ENCODE measurements at places on chromosomes 12 and 14.

DNA sequence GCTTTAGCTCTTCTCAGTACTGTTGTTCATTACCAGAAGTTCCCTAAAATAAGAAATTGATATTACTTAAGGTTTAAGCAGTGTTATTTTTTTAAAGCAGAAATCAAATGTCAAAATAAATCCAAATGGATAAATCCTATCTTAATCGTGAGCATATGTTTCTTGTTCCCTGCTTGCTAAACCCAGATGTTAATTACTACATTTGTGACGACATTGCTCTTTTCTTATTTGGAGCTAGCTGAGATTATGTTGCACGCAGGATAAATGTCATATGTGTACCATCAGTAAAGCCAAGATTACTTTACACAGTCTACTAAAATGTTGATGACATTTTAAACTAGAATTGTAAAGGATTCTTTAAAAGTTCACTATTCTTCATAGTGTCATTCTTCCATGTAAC, 157.5 kb downstream of the PLCZ1 start:
- no peak for DNase-seq

GRCh38 chr12:130904064-130904463, 32.2 kb downstream of the RAN start:
- DNase-seq = no peak

DNA sequence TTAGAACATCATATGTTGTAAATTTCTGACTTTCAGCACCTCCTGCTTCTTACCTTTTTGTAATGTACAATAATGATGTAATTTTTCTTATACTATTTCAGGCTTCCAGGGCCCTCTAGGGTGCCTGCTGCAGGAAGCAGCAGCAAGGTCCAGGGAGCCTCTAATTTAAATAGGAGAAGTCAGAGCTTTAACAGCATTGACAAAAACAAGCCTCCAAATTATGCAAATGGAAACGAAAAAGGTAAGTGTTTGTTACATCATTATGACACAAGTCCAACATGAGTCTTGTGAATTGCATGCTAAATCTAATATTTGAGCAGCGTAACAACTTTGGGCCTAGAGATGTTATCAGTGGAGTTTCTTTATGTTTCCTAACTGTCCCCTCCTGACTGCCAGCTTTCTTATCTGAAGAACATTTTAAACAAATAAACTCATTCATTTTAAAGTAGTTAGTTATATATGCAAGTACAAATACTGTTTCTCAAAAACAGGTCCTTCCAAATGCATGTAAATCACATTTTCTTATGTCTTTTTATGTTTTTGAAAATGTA, 167.6 kb downstream of the NAV3 start:
- DNase-seq = no peak

GRCh38 chr14:98456231-98456630, 815.8 kb downstream of the BCL11B start:
- DNase-seq = no peak

DNA sequence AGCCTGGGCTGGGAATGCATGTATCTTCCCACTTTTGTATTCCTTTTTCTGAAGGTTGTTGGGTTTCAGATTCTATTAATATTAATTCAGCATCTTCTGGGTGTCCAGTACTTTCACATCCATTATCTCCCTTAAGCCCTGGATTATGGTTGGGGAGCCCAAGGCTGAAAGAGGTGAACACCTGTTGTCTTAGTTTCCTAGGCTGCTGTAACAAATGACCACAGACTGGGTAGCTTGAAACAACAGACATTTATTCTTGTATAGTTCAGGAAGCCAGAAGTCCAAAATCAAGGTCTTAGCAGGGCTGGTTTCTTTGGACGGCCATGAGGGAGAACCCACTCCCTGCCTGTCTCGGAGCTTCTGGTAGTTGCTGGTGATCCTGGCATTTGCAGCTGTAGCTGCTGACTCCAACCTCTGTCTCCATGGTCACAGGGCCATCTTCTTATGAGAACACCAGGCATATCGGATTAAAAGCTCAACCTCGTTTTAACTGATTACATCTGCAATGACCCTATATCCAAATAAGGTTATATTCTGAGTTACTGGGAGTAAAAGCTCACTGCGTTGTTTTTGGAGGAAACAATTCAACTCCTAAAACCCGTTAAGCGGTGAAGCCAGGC, 68.2 kb upstream of the CLMN start:
- no peak for DNase-seq

GRCh38 chr14:64440494-64440893, 24.8 kb upstream of the AKAP5 start:
- no peak for DNase-seq

GRCh38 chr12:120775862-120776552, 50.4 kb downstream of the ACADS start:
- DNase-seq = no peak

- no peak for DNase-seq
Observed at GRCh38 chr14:32331206-32331605, 2.1 kb downstream of the AKAP6 start.

DNA sequence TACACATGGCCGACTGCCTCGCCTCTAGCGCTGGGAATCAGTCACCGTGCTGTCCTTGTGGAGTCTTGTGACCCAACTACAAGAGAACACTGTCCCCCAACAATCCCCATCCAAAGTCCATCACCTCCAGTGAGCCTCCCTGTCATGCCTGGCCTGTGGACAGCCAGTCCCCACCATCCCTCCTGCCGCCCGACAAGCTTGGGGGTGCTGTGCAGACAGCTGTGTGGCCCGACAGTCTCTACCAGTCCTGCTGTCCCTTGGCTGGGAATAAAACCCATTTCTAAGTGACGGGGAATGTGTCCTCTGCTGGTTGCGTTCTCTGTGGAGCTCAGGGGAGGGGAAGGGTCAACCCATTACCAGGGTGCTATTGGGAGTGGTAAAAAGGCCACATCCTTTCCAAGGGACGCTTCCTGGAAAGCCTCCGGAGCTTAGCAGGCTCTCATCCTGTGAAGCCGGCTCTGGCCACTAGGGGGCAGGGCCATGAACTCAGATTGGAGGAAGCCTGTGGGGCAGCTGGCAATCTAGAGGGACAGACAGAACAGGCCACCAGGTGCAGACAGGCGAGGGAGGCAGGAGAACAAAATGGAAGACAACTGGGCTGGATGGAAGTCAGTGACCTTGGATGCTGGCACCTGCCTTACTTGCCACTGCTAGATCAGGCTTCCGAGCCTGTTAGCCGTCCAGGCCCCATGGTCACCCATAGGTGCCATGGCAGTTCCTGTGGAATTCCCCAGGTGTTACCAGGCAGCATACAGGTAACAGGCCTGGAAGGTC, 12.0 kb upstream of the BLTP3B start:
- peak; percentile 11 for DNase-seq

DNA sequence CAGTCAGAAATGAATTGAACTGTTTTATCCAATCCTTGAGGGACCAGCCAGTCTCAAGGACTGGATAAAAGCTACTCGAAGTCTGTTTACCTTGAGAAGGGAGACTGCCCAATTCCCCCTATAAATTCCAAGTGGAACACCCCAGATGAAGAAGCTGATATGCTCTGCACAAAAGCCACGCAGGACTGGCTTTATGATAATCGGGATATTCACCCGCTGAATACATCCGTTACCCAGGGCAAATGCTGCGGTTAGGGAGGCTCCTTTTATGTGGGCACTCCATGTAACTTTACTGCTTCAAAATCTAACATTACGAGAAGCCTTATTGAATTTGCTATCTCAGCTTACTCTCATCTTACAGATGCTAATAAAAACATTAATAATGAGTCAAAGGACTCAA, 119.1 kb downstream of the DENND5B start:
- no peak for DNase-seq

DNA sequence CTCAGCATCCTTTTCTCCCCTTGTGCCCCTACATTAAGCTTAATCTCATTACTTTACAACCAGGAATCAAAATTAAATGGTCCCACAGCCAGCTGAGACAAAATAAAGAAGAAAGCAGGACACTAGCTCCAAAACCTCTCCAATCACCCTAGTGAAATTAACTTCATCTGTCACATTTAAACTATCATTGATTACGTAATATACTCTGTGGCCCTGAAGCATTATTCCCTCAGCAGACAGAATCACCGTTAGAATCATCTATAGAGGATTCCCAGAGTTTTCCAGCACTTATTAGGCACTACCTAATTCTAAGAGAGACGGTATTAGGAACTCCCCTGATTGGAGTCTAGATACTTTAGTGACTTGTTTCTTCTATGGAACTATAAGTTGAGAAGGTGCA, at the start of gene OR4K17:
TSS of gene OR4K17 (plus strand) at position 302 of the 400 bp plus-strand sequence. CDS start 6,761 bp downstream, outside the sequence.
- no peak for DNase-seq

GRCh38 chr12:120925740-120926563, 21.8 kb upstream of the SPPL3 start:
- DNase-seq = no peak

GRCh38 chr12:3049611-3050249, 27.4 kb upstream of the TSPAN9 start:
- DNase-seq = no peak

GRCh38 chr12:128052777-128053176, 214.2 kb upstream of the TMEM132C start:
- no peak for DNase-seq

GRCh38 chr12:42145197-42145549, 499 bp upstream of the GXYLT1 start:
- no peak for DNase-seq

DNA sequence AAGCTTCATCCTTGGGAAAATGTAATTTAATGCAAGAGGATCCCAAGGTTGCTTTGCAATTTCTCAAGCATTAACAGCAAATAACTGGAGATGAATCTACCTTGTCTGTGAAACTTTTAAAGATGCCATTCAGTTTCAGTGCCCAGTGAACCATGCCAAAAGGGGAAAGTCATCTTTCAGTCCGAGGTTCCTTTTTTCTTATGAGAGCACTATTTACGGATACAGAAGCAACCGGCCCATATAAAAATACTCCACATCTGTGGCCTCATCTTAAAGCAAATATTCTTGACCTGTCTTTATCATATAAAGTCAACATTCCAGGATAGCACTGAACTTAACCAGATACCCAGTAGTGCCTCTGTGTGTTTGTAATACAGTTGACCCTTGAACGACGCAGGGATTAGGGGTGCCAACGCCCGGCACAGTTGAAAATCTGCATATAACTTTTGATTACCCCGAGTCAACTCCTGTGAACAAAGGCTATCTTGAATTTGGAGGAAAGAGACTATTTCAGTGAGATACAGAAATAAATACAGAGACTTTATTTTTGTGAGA, 209.4 kb downstream of the PCNX1 start:
- no peak for DNase-seq

DNA sequence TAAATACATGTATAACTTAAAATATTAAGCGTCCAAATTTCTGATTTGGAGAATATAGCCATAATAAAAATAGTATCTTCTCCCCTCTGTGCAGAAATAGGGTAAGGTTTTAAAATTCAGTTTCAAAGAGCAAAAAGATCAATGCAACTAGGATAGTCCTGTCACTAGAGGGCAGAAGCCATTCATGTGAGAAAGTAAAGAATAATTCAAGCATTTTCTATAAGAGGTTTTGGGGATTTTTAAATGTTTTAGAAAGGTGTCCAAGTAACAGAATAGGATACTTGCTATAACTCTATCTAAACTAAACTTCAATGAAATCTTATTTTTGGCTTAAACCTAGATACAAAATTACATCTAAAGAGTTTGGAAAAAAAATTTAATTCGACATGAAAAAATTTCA, 50.3 kb downstream of the ADAMTS20 start:
- DNase-seq = no peak

GRCh38 chr14:101167428-101167827, 263.9 kb upstream of the RTL1 start:
- no peak for DNase-seq

GRCh38 chr14:104976198-104977007, 1.8 kb downstream of the AHNAK2 start:
- peak; percentile 84 for DNase-seq

GRCh38 chr12:112919121-112919520, 12.4 kb downstream of the OAS1 start:
- DNase-seq = no peak

GRCh38 chr14:23481979-23482822, 12.7 kb downstream of the NGDN start:
- DNase-seq = peak; percentile 66

DNA sequence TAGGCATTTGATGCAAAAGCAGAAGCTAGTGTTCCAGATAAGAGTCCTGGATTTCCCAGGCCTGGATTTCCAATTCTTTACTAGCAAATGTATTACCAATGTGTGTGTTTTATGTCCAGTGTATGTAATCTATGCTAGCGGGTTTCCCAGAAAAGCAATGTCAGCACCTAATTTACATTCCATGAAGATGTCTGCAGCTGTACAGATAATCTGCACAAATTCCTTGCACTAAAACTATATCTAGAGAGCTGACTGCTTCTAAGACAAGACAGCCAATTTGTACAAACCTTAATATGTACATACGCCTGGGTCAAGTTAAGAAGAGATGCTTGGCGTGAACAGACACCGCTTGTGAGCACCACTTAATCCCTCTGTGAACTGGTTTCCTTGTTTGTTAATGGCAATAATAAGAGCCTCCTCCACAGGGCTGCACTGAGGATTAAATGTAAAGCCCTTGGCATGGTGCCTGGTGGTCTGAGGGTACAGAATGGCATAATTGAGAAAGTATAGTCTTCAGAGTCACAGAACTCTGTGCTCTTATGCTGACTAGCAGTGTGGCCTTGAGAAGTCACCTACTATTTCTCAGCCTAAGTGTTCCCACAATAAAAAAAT, 185.6 kb downstream of the EPS8 start:
- DNase-seq = no peak

GRCh38 chr14:81221579-81222102, 882 bp upstream of the GTF2A1 start:
- no peak for DNase-seq

GRCh38 chr14:51293149-51293911, 53.3 kb downstream of the TMX1 start:
- DNase-seq = no peak

- DNase-seq = no peak
Observed at GRCh38 chr14:24356208-24356607, 11.8 kb upstream of the NFATC4 start.

DNA sequence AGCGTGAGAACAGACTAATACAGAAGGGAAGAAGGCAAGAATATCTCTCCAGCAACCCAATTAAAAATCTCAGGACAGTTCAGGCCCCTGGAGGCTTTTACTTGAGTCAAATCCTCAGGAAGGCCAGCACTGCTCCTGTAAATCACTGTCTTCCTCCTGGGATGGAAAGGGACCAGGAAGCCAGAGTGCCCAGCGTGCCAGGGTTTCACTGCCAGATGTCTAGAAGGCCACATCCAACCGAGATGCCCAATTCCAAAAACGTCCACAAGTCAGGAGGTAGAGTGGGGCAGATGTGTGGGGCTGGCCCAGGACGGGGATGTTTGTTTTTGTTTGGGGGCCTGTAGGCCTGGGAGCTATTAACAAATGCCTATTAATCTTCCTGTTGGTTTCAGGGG, 332.0 kb downstream of the MED13L start:
- no peak for DNase-seq

GRCh38 chr12:58268069-58268468, 326.7 kb downstream of the ATP23 start:
- no peak for DNase-seq
